NCI-H460 (cell line): ENCODE measurements at places on chromosomes 12 and 14.

DNA sequence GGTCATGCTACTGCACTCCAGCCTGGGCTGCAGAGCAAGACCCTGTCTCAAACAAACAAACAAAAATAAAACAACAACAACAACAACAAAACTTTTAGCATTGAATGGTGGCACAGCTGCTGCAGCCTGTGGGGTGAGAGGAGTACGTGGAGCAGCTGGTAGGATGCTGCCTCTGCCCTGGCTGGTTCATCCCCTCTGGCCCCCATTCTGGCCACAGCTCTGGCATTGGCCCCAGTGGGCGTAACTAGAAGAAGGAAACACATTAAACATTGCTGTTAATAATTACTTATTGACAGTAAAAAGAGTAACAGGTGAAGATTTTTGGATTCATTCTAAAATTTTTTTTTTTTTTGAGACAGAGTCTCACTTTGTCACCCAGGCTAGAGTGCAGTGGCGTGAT lies 28.8 kb upstream of the C2CD5 start:
- no peak for DNase-seq

- DNase-seq = no peak
Observed at GRCh38 chr14:38297681-38298080, 41.8 kb upstream of the CLEC14A start.

DNA sequence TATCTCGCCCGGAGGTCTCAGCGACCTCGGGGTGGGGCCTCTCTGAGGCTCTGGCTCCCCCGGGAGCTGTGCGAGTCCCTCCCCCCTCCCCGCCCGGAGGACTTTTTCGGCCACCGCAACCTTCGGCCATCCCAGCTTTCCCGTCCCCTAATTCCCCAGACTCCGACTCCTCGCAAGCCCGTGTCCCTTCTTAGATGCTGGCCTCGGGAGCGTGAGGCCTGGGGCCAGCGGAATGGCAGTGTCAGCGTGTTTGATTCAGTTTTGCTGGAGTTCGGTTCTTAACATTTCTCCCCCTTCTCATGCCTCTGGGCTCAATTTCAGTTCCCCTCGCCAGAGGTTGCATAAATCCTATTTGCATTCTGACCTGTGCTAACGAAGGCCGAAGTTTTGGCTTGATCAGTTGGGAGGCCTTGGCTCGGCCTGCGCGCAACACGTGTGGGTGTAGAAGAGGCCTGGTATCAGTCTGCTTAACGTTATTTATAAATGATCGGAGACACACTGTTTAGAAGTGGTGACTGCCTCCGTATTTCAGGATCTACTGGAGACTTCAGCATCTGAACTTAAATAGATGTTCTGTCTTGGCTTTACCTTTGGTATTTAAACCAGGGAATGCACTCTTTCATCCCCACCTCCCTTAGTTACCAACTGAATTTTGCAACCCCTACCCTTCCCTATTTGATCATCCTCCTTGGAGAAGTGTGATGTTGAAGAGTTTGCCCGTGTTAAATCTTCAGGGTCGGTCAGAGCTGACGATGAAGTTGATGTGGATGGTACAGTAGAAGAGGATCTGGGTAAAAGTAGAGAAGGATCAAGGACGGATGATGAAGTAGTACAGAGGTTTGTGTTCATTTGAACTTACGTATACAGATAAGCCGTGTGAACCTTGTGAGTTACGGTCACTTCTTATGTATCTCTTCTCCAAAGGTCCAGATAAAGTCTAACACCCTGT lies 851 bp downstream of the HSP90B1 start:
- no peak for DNase-seq

GRCh38 chr12:3545121-3545796 lies 54.3 kb downstream of the PRMT8 start:
- DNase-seq = no peak

DNA sequence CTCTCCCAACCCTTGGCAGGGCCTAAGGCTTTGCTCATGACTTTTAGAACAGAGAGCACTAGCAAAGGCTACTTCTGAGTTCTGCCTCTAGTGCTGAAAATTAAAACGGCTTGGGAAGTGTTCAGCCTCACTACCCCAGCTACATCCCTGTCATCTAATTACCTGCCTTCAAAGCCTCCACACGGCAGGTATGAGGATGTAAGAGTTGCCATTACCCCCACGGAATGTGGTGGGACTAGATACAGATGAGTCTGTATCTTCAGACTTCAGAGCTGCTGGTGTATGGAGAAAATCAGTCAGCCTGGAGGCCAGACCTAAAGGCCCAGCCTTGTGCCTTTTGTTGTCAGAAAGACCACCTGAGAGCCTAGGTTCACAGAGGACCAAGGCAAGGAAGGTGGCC lies 214.6 kb upstream of the NOS1 start:
- no peak for DNase-seq

- no peak for DNase-seq
Observed at GRCh38 chr14:24252289-24253124, 10.1 kb upstream of the TINF2 start.

DNA sequence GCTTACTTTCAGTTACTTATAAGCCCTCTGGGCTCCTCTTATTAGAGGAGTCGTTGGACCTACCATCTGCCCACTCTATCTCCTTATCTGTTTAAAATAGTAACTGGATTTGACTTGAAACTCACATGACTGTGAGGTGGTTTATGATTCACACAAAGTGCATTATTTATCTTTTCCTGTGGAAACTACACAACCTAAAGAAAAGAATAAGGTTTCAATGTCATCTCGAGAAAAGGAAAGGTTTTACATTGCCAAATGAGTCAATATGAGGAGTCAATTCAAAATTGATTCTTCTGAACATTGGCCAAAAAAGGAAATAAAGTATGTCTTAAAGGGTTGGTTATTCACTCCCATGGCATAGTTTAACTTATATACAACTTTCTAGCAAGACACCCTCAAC lies 225.0 kb upstream of the G2E3 start:
- no peak for DNase-seq

GRCh38 chr14:71591929-71592328 lies 340.3 kb upstream of the RGS6 start:
- no peak for DNase-seq

GRCh38 chr12:103654816-103655215 lies 67.7 kb downstream of the STAB2 start:
- DNase-seq = no peak

GRCh38 chr12:68943848-68944247 lies 10.9 kb upstream of the CPM start:
- no peak for DNase-seq

GRCh38 chr12:3302401-3303041 lies 188.5 kb upstream of the PRMT8 start:
- no peak for DNase-seq

DNA sequence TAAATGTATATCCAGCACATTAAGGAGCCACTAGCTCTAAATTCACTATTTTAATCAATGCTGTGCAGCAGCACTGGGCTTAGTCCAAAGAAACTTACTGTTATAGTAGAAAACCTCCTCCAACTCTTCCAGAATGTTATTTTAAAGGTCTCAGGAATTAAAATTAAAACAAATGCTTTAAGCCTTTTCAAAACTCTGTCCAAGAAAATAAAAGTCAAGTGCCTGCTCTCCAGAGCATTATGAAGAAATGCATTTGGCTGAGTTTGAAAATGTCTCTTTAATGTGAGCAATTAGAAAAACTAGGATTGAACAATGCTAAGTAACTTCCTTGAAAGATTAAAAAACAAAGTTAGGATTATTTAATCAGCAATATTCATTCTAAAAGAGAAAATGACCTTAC lies 322.4 kb upstream of the DCN start:
- DNase-seq = no peak

- no peak for DNase-seq
Observed at GRCh38 chr14:49506650-49507049, 79.5 kb downstream of the RPS29 start.

GRCh38 chr12:6823182-6824084 lies 1.8 kb downstream of the GPR162 start:
- DNase-seq = no peak

GRCh38 chr12:59084511-59085375 lies 164.4 kb upstream of the LRIG3 start:
- no peak for DNase-seq

DNA sequence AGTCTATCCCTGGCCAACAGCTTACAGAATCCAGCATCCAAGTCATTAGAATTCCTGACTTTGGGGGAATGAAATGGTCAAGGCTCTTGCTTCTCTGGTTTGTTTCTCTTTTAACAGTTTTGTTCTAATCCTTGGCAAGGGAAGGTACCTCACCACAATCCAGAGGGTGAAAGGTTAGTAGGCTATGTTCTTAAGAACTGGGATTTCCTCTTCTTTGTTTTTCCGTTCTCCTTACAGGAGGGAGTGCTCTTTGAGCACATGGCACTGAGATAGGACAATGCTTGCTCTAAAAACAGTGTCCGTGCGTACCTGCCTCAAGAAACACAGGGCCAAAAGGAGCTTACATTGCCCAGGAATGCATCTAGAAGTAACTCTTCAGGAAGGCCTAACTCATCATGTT lies 156.6 kb downstream of the GCH1 start:
- DNase-seq = no peak

GRCh38 chr14:75484711-75485429 lies 37.4 kb upstream of the BATF start:
- no peak for DNase-seq

DNA sequence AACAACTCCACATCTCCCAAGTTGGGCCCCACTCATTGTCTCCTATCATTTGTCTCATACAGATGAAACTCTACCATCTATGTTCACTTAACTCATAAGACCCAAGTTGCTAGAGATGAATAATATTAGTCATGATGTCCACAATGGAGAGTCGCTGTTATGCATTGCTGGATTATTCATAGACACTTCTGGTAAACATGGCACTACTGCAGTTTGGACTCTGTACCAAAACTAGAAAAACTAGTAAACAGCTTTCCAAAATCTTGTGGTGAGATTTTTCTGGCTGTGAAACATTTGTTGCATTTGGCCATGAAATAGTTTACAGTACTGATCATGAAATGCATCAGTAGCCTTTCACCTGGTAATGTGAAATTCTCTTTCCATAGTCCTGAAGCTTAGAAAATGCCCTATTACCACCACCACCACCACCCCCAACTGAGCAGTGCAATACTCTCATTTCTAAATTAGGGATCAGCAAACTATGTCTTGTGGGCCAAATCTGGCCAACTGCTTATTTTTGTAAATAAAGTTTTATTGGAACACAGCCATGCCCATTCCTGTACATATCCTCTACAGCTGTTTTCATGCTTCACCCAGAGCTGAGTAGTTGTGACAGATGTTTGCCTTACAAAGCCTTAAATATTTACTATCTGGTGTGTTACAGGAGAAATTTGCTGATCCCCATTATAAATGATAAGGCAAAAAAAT lies 236.5 kb downstream of the DPF3 start:
- no peak for DNase-seq

GRCh38 chr14:102511538-102511937 lies 2.0 kb upstream of the ANKRD9 start:
- no peak for DNase-seq

DNA sequence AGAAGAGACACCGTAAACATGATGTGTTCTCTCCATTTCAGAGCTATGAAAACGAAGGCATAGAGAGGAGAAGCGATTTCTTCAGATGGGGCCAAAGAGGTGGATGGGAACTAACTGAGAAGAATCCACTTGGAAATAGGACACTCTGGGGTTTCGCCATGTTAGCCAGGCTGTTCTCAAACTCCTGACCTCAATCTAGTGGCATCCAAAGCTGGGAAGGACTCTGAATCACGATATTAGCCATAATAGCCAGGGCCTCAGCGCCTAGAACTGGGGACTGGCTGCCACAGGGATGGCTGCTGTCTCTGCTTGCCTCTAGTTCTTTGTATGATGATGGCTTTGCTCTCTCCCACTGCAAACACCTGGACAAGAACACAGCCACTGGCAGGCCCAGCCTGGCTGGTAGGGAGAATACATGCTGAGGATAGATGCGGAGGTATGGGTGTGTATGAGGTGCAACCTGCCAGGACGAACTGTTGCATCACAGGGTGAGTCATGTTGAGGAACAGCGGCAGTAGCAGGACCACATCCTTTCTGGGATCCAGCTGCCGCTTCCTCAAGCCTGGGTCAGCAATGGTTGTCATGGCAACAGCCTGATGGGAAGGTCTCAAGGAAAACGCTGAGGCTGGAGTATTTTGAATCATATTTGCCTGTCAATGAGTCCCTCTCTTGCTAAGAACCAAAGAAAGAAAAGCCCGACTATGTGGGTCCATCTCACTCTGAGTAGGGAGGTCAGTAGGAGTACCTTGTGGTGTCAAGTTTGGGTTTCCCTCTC lies 31.1 kb downstream of the CCDC177 start:
- DNase-seq = peak; percentile 7

DNA sequence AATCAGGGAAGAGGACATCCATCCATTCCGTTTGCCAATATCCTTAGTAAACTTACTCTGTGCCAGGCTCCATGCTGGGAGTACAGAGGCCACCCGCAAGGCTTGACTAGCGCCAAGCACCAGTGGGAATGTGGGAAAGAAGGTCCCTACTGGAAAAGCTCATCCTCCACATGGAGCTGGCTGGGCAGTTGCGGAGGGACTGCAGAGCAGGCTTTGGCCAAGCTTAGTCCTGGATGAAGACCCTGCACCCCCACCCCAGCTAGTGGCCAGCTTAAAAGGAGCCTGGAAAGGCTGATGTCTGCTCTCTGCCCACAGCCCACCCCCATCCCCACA lies 22.4 kb upstream of the EIF2B2 start:
- no peak for DNase-seq

- no peak for DNase-seq
Observed at GRCh38 chr12:3445119-3445978, 45.7 kb upstream of the PRMT8 start.

GRCh38 chr12:66848967-66849366 lies 170.1 kb upstream of the GRIP1 start:
- no peak for DNase-seq

- DNase-seq = no peak
Observed at GRCh38 chr12:77429426-77429825, 364.1 kb upstream of the E2F7 start.

DNA sequence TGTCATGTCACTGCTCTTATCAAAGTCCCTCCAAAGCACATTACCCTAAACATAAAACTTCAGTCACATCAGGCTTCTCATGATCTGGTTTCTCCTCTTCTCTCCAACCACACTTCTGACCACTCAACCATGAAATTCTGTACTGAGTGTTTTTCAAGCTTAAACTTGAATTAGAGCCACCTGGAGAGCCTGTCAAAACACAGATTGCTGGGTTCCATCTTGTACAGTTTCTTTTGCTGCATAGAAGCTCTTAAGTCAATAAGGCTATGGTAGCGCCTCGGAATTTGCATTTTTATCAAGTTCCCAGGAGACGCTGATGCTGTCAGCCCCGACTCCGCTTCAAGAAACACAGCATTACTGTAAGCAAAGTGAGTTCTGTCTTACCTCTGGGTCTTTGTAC lies 16.4 kb upstream of the SRRM4 start:
- no peak for DNase-seq

DNA sequence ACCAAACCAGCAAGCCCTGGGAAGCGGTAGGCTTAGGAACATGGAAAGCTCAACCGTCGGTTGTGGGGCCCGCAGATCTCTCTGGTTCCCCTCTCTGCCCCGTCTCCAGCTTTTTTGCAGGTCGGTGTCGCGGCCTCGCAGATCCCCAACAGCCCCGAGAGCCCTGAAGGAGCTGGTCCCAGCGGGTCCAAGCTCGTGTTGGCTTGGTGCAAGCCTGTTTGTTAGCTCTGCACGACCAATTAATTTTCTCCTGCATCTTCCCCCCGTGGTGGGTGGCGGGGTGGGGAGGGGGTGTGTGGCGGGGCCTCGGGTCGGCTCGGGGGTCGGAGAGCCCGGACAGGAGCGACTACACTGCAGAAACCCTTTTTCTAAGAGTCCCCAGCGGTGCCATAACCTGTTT lies 449 bp upstream of the SLC24A4 start:
- no peak for DNase-seq
